Central memory CD8-positive, alpha-beta T cell (primary cell): ENCODE measurements at places on chromosomes 12 and 14.

DNA sequence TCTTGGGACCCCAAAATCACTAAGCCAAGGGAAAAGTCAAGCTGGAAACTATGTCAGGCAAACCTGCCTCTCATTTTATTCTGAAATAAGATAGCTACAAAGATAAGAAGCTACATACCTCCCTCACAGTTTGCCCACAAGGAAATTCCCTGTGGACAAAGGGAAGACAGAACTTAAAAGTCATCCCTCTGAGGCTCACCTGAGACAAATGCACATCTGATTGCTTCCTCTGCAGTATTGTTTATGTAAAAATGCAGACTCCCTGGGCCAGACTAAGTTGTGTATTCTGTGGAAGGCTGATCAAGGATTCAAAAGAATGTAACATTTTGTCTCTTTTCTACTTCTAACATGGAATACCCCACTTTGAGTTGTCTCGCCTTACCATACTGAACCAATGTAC is 2.5 kb upstream of the PLBD1 start:
- DNase-seq: no peak

DNA sequence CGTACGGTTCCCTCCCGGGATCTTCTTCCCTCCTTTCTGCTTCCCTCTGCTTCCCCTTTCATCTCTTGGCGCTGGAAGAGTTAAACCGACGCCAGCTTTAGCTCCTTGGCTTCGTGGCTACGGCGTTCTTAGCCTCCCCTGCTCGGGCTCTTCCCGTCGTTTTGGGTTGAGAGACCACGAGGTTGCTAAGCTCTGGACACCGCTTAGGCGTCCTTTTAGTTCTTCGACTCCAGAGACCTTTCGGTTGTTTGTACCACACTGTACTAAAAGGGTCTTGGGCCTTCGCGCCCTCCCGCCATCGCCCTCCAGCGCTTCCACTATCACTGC is 545 bp downstream of the CPSF2 start:
- DNase-seq: no peak

DNA sequence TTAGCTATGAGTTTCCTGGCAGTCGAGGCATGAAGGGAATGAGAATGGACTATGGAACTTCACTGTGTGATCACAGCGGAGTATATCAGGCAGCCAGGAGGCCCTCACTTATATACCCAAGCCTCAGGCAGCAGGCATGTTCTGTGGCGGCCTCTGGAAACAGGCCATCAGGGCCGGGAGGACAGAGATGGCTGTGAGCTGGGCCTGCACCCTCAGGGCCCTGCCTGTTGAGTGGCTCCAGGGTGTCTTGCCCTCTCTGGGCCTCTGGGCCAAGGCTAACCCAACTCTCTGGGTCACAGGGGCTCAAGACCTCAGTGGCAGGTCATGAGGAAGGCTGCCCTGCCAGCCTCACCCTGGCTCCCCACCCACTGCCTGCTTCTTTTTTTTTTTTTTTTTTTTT is 33.9 kb upstream of the RCOR1 start:
- no peak for DNase-seq

GRCh38 chr12:26790645-26790994 is 42.4 kb downstream of the ITPR2 start:
- no peak for DNase-seq

GRCh38 chr14:95516554-95517181 is at the start of gene SYNE3:
TSS of gene SYNE3 (minus strand) at chr14:95516650. CDS start at chr14:95475821, 40,829 bp downstream.
- no peak for DNase-seq
